Stimulated activated CD8-positive, alpha-beta memory T cell treated with anti-CD3 and anti-CD28 coated beads, Interleukin-15, amount 100 ng/mL, for 48 hours (primary cell): ENCODE measurements at places on chromosomes 2 and 18.

DNA sequence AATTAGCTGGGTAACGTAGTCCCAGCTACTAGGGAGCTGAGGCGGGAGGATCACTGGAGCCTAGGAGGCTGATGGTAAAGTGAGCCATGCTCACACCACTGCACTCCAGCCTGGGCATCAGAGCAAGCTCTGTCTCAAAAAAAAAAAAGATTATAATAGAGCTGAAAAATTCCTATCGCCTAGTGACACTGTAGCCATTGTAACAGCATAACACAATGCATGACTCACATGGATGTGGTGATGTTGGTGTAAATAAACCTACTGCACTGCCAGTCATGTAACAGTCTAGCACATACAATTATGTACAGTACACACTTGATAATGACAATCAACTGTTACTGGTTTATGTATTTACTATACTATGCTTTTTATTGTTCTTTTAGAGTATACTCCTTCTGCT is 39.6 kb downstream of the MGAT4A start:
- no peak for DNase-seq

- no peak for DNase-seq
Observed at GRCh38 chr2:86281066-86281700, 56.2 kb downstream of the REEP1 start.

DNA sequence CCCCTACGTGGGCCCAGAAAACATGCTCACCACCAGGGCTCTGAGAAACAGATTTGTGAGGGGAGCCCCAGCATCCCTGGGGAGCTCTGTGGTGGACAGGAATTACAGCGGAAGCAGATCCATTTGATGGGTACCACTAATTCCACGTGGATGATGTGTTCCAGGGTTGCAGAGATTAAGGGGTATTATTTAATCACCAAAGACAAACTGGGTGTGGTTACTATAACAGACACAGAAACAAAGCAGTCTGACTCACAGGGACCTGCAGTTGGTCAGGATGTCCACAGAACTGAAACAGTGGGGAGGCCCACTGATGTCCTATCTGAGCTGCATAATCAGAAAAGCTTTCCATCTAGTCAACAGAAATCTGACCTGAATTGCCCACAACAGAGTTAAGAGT is 65.8 kb downstream of the PSMG2 start:
- no peak for DNase-seq

- DNase-seq, result no peak
Observed at GRCh38 chr2:229463841-229464346, 192.8 kb upstream of the PID1 start.

GRCh38 chr2:47238638-47239037 is 83.5 kb upstream of the STPG4 start:
- DNase-seq, result no peak

GRCh38 chr2:229921101-229921891 is 513 bp downstream of the TRIP12 start:
- DNase-seq, result peak; percentile 61

DNA sequence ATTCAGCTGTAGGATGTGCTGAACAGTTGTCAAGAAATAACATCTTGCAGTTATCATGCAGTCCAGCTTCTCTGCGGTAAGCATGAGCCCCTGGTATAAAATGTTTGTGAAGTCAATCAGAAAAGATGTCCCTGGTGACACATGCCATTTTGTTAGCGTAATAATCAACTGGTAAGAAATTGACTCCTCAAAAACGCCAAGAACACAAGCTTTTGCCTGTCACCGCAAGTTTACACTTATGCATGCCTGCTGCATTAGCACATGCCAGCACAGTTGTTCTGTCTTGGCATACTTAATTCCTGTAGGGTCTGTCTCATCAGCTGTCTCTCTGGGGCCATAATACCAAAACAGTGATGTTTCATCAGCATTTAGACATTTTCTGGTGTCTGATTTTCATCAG is 524.8 kb upstream of the DSEL start:
- no peak for DNase-seq

DNA sequence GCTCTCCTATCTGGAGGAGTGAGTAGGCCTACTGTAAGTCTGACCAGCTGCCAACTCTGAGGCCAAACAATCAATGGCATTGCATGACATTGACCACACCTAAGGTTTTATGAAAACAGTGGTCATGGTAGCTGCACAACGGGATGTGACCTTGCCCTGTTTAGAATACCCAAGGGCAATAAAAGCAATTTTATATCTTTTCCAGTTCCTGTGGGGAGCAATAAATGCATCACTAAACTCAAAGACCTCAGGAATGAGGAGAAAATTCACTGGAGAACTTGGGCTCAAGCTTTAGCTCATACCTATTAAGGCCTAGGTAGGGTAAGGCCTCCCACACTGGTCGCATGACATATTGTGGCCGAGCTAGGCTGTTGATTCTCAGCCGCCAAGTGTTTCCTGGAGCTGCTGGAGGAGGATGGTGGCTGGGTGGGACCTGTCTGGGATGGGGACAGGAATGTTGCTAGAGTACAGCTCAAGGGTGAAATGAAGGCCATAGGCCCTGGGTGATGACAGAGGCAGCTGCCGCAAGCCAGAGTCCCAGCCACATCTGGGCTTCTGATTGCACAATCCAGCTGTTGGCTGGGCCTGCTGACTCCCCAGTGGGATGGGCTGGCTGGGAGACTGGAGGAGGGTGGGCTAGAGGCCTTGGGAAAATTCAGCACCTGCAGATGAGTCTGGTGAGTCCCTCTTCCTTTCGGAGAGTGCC is 313.7 kb downstream of the CYP26B1 start:
- DNase-seq, result no peak

DNA sequence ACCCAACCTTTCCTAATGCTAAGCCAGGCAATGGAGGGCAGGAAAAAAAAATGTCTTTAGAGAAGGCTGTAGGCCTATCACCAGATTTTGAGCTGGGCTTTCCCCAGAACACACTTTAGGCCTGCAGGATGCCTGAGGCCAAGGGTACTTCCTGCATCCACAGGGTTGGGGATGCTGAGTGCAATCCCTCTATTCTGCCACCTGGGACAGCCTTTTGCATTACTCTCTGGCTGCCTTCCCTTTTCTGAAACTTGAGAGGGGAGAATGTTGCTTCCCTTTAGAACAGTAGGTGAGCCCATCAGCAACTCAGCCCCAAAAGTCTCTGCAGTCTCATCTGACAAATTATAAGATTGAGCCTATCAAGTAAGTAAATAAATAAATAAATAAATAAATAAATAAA is 195.2 kb downstream of the SLC8A1 start:
- no peak for DNase-seq

GRCh38 chr2:44598330-44599119 is 236.8 kb downstream of the CAMKMT start:
- no peak for DNase-seq

GRCh38 chr2:128228894-128229293 is 89.8 kb downstream of the HS6ST1 start:
- DNase-seq, result no peak

DNA sequence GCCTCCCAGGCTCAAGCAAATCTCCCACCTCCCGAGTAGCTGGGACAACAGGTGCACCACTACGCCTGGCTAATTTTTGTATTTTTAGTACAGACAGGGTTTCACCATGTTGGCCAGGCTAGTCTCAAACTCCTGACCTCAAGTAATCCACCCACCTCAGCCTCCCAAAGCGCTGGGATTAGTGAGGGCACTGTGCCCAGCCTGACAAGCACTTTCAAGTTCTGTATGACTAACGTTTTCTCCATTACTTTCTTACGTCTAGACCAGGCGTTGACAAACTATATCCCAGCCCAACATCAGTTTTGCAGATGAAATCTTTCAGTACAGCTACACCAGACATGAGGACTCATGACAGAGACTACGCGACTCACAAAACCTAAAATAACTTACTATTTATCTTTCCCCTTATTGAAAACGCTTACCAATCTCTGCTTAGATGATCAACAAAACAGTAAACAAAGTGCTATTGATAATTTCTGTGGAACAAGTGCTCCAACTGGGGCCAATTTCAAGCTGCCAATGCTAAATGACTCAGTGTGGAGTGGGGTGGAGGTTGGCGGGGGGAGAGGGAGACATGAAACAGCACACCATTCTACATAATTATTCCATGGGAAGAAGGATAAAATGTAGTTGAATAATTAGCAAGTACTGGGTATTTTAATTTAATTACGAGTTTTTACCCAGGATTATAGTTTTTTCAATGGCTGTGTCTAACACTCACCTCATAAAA is 59.1 kb downstream of the SAP130 start:
- DNase-seq, result no peak

- no peak for DNase-seq
Observed at GRCh38 chr2:166361351-166362153, 14.2 kb downstream of the SCN9A start.

- DNase-seq, result no peak
Observed at GRCh38 chr2:154142480-154142879, 270.8 kb downstream of the GALNT13 start.

DNA sequence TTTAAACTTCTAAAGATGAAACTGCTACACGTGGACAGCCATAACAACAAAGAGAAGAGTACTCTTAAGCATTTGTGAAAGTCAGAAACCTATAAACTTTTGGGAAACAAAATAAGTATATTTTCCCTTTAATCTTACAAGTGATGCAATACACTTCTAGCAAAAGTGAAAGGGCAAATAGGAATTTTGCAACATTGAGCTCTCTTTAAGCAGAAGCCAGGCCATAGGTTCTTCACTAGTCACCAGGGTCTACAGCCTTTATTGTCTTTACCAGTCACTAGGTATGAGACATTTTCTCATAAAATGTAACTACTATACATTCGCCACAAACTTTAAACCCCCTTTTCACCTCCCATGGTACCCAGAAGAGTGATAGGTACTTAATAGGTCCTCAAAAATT is 37.5 kb downstream of the SCN1A start:
- no peak for DNase-seq

DNA sequence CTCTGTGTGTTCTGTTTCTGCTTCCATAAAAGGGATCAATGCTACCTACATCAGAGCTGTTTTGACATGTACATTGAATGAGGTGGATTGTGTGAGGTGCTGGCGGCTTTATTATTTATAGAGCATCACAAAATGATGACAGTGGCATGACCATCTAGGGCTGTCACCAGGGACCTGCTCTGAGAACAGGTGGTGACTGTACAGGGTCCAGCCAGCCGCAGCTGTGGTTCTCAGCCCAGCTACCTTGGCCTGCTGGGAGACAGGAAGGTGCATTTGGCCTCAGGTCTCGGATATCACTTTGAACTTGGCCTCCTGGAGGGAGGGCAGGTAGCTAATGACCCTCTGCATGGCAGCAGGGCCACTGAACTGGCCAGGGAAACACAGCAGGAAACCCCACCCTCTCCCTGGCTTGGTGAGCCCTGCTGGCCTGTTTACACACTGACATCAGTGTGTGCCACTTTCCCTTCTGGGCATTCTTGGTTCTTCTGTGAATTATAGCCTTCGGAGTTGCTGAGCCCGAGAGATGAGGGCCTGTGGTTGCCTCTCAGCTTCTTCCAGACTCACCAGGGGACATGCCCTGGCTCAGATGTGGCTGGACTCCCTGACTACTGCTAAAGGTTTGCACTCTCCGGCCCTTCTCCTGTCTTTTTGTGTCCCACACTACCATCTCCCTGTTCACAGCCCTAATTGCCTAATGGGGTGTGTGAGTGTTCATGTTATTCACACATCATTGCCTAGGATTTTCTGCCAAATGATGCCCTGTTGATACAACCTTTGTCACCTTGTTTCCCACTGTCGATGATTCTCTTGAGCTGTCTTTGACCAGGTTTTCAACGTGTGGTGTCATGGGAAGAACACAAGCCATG is 109.2 kb upstream of the RAB12 start:
- no peak for DNase-seq

DNA sequence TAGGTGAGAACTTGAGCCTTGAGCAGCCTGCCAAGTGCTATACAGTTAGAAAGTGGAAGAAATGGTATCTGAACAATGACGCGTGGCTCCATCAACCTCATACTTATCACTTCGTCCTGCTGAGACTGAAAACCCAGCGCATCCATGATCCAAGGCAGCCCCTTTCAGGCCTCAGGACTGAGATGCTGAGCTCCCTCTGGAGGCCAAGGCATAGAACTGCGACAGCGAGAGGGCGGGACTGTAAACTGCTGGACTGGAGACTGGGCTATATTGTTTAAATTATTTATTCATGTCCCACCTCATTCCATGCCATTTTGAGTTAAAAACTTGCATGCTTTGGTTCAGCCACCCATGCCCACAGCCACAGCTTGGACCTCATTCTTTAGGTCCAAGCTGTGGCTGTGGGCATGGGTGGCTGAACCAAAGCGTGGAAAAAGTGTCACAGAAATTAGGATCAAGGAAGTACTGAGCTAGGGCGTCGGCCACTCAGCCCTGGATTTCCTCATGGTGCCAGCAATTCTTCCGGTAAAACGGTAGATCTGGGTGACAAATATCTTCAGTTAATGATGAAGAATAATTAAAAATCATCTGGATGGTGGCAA is 195.5 kb downstream of the L3MBTL4 start:
- DNase-seq, result no peak

GRCh38 chr2:109721135-109721534 is 73.0 kb upstream of the RGPD5 start:
- DNase-seq, result no peak

- no peak for DNase-seq
Observed at GRCh38 chr18:70411876-70412435, 123.1 kb downstream of the SOCS6 start.

- no peak for DNase-seq
Observed at GRCh38 chr18:55983433-55983832, 395.4 kb upstream of the TCF4 start.

DNA sequence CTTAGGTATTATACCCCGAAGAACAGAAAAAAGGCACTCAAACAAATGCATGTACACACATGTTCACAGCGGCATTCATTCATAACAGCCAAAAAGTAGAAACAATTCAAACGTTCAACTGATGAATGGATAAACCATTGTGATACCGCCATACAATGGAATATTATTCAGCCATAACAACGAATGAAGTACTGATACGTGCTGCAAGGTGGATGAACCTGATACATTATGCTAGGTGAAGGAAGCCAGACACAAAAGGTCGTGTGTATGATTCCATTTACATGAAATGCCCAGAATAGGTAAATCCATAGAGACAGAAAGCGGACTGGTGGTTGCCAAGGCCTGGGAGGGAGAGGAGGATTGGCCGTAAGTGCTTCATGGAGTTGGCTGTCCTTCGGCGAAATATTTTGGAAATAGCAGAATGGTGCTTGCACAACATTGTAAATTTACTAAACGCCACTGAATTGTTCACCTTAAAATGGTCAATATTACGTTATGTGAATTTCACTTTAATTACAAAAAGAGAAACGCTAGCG is 750 bp upstream of the RMP24 start:
- no peak for DNase-seq

DNA sequence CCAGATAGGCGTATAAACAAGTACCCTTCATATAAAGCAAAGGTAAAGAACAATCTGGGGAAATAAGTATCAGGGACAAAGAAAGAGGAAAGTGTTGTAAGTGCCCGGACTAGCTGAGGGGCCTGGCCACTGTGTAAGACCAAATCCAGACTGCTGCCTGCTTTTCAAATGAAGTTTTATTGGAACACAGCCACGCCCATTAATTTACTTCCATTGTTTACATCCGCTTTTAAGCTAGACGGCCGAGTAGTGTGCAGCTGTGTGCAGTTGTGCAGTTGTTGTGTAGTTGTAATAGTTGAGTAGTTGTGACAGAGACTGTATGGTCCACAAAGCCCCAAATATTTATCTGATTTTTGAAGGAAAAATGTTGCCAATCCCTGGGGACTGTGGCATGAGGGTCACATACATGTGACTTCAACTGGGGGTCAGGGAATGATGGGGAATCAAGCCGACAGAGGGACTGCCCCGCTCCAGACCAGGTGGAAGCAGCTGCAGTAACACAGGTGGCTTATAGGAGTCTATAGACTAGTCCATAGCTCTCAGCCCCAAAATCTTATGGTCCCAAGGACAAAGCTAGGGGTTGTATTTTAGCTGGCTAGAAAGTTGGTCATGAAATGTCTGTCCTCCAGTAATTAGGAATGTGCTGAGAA is 30.0 kb downstream of the FHL2 start:
- DNase-seq, result no peak

GRCh38 chr2:28390241-28390745 is 2.4 kb upstream of the FOSL2 start:
- DNase-seq, result peak; percentile 92
